MM.1S (cell line): ENCODE measurements at places on chromosomes 5 and 9.

- no peak for DNase-seq
These were observed 75.7 kb downstream of the BAAT start for GRCh38 chr9:101309139-101309538.

DNA sequence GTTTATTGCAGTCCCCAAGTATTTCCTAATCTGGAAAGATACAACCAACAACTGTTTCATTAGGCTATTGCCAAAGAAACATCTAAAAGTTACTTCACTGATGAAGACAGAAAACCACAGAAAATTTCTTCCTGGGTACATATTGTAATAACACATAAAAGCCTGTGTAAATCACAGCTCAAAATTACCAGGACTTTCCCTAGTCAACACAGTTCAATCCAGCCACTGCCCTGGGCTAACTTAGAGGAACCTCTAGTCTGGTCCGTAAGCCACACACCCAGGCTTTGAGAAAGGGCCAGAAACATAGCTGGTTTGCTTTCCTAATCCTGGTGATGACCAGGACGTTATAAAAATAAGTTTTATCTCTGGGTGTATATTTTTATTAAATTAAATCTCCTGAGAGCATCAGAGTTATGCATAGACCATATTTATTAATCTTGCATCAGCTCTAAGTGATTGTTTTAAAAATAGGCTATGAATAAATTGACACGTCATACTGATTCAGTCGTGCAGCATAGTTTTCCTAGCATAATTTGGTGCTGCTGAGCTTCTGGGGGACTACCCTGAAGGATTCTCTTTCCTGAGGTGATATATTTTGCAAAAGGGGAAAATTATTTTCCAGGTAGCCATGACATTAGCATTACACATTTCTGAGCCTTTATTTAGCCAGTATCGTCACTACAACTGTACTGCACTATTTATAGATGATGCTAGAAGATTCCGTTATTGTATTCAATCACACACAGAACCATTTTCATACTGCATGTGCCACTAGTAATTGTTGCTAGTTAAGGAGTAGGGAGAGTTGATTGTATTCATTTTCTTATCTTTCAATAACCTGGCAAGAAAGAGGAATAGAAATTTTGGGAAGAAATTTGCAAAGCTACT lies 12.6 kb upstream of the MUSK start:
- no peak for DNase-seq

- DNase-seq = no peak
These were observed 10.6 kb upstream of the ASPN start for GRCh38 chr9:92492781-92493401.

GRCh38 chr9:79817438-79818004 lies 245.8 kb downstream of the TLE4 start:
- peak; percentile 55 for DNase-seq

DNA sequence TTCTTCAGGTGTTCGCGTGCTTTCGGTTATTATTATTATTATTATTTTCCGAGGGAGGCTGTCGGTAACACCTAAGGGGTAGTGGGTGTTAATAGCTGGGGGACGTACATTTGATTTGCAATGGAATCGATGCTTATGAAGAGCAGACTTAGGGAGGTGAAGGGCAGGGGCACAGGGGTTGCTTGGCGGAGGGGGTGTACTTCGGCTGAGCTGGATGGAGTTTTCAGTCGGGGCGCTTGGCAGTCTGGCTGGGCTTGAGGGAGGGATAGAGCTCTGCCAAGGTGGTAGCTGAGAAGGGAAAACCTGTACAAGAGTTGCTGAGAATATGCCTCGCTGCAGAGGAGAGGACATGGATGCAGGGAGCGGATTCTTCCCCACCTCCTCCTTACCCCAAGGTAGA lies 617 bp upstream of the PTPRD start:
- no peak for DNase-seq

GRCh38 chr5:107337281-107337680 lies 333.5 kb downstream of the EFNA5 start:
- DNase-seq = no peak

- no peak for DNase-seq
These were observed 2.7 kb downstream of the RABEPK start for GRCh38 chr9:125202846-125203618.

- no peak for DNase-seq
These were observed 150.4 kb downstream of the ARHGEF28 start for GRCh38 chr5:73776405-73776804.

DNA sequence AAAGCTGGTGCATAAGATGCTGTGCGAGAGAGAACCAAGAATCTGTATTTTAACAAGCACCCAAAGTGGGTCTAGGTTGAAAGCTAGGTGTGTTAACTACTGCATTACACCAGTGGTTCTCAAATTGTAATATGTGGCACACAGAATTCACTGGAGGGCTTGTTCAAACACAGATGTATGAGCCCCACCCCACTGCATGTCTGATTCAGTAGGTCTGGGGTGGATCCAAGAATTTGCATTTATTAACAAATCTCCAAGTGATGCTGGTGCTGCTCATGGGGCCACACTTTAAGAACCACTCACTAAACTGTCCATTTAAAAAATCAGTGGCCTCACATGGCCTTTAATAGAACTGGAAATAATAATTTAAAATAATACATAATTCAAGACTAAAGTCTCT lies 40.4 kb downstream of the LPAR1 start:
- DNase-seq = no peak

DNA sequence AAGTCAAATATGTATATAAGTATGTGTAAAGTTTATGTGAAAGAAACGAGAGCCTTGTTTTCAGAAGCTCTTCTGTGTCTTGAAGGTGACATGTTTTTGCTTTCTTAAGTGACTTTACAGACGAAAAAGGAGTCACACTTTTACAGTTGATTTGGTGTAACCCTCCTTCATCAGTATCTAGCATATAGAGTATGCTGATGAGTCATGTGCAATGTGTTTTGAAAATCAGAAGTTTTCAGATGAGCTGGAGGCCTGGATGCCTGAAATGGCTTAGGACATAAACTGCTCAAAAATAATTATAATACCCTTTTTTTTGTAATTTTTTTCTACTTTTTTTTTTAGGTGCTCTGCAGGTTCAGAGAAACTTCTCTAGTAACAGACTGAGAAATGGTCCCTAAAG lies 209.5 kb downstream of the CD180 start:
- DNase-seq = no peak

DNA sequence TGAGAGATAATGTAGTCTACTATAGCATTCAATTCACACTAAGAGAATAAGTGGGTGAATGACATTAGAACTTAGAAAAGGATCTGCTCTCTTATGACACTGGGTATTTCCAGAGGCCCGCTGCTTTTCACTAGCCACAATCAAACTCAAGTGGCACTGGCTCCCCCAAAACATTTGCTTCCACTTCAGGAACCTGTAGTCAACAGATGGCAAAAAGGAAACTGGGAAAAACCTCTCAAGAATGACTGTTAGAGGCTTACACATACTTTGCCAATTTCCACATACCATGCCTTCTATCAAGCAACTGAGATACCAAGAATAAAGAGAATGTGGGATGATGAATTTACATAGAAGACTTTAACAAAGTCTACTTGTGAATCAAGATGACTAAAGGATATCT lies 11.2 kb downstream of the POC5 start:
- no peak for DNase-seq

GRCh38 chr9:119588874-119589744 lies 219.9 kb upstream of the BRINP1 start:
- DNase-seq = no peak

DNA sequence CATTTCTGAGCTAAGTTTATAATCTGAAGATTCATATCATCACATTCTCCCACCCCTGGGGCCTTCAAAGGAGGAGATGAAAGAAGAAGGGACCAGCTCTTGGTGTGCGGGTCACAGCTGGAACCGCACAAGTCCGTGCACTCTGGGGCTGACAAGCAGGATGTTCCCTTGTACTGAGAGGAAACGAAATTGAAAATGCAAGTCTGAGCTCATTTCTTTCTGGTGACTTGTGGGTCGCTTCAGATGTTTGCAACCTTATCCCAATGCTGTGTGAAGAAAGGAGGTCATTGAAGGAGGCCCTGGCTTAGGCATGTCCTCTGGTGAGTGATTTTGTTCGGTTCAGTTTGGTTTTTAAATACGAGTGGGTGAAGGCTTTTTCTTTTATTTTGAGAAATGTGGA lies 59.6 kb downstream of the C9orf152 start:
- DNase-seq = peak; percentile 92

DNA sequence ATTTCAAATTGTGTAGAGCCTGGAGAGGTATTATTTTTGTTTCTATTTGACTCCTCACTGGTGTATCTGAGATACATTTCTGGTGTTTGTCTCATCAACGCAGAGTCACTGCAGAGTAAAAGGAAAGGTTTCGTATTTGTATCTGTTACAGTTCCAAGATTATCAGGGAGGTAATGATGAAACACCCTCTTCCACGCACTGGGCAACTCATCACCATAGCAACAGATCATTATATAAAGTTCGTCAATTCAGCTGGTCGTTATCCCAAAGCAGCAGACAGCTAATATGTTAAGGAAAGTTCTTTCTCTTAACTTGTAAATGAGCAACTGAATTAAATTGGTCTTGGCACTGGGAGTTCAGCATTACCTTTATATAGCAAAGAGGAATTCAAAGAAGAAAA lies 513.5 kb downstream of the MTRR start:
- DNase-seq = no peak

- no peak for DNase-seq
These were observed 371.4 kb downstream of the SEMA5A start for GRCh38 chr5:9174446-9174845.

DNA sequence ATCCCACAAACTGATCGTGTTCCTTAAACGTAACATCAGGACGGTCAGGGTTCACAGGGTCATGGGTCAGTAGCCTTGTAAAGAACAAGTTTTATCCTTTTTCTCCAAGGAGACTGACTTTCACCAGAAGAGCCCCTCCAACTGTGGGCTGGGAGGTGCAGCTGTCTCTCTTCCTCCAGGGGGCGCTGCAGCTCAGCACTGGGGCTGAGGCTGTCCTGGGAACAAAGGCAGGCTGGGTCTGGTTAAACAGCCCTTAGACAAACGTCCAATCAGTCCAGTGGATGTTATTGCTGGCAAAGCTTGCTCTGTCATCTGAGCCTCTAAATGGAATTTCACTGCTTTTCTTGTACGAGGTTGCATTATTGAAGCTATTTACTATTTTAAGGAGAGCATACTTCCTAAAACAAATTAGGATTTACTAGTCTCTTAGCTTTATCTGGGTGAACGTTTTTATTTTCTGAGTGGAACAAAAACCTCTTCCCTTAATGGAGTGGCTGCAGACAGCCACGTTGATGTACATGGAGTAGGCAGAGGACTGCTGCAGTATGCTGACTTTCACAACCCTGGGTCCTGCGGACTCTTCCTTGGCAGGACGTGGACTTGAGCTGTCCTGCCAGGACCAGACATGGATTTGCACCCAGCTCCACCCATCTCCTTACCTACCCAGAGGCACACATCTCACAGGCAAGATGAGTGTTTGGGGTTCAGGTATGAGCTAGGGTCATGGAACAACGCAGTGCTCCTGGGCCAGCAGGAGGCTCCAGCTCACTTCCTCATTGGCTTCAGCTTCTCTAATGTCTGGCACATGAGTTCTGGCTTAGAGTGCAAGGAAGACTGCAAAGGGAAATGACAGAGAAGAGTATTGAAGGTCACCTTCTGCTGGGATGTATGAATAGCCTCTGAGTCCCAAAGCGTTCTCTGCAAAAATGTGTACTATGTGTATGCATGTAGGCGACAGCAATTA lies 7.8 kb downstream of the EXOSC2 start:
- peak; percentile 48 for DNase-seq

DNA sequence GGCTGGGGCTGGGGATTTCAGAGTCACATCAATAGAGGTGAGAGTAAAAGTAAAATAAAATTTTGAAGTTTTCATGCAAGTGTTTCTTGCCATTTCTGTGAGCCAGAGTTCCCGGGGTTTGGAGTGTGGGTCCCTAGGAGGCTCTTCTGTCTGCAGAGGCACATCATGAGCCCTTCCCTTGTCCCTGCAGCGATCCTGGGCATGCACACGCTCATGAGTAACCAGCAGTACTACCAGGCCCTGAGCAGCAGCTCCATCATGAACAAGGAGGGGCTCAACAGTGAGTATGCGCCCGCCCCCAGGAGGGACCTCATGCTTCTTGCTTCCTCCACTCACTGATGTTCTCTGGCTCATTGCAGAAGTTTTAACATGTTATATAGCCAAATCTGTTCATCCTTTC lies 61.1 kb downstream of the TMOD1 start:
- DNase-seq = no peak

DNA sequence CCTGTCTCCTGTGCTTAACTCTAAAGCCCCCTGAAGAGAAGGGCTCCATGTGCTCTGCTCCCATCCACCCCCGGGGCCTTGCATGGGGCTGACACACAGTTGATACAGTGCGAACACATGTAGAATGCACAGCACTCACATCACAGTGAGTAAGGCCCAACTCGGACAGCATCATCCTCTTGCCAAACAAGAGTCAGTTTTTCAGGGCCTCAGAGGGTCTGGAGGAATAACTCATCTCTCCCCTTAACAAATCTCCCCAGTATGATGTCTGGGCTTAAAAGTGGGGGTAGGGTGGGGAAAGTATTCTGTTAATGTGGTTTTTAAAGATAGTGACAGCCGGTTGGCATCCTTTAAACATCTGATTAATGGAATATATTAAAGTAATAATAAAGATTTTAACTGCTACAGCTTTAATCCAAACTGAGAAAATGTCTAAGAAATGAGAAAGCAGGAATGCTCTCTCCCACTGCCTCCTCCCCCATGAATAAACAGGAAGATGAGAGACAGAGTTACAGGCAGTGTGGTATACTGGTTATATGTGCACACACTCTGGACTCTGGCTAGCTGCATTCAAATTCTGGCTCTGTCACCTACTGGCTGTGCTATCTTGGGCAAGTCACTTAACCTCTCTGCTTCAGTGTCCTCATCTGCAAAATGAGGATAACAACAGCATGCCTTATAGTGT lies 22.5 kb downstream of the APBA1 start:
- no peak for DNase-seq

DNA sequence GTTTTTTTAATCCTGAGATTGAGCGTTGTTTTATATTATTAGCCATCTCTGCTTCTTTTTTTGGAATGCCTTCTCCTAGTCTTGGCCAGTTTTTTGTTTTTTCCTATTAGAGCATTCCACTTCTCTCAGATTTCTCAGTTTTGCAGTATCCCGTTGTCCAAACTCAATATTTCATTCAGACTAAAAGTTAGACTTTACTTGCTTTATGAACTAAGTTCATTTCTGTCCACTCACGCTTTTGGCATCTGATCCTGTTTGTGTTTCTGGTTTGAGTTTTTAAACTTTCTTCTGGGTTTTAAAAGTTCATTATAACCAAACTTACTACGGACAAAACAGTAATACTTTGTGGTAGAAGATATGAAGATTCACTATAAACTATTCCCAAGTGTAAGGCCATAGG lies 288.3 kb upstream of the MPDZ start:
- DNase-seq = no peak

DNA sequence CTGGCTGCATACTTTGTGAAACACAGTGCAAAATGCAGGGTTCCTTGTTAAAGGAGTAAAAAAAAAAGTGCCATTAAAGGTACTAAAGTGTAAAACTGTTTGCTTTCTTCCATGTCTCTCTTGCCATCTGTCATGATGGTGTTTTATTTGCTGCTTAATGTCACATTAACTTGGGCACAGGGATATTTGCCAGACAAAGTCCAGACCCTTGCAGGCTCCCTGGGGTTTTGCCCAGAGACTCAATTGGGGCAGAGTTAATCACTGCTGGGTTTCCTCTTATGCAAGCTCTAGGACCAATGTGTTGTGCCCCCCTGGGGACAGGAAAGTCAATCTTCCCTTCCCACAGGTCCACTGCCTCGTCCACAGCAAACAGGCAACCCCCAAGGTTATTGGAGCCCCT lies 274.3 kb upstream of the SGCD start:
- DNase-seq = no peak

GRCh38 chr9:88781628-88782391 lies 209.5 kb upstream of the S1PR3 start:
- no peak for DNase-seq

- peak; percentile 42 for DNase-seq
These were observed 140.8 kb downstream of the TSSK1B start for GRCh38 chr5:113293975-113294310.
